Body of pancreas (tissue), 4 donors: ENCODE measurements at places on chromosomes 6 and 20. TPM values are rescaled to one million over a fixed set of nuclear protein-coding genes. Genes with fewer than 3 reads are reported as not detected.

- DNase-seq = no peak
- H3K36me3 ChIP-seq = no peaks in the 10 kb centered on the region
- no peak overlapping the region for H3K27ac ChIP-seq
- H3K4me3 ChIP-seq = no peak overlapping the region
These were observed 16.5 kb downstream of the SNAI1 start for GRCh38 chr20:49999329-49999728.

DNA sequence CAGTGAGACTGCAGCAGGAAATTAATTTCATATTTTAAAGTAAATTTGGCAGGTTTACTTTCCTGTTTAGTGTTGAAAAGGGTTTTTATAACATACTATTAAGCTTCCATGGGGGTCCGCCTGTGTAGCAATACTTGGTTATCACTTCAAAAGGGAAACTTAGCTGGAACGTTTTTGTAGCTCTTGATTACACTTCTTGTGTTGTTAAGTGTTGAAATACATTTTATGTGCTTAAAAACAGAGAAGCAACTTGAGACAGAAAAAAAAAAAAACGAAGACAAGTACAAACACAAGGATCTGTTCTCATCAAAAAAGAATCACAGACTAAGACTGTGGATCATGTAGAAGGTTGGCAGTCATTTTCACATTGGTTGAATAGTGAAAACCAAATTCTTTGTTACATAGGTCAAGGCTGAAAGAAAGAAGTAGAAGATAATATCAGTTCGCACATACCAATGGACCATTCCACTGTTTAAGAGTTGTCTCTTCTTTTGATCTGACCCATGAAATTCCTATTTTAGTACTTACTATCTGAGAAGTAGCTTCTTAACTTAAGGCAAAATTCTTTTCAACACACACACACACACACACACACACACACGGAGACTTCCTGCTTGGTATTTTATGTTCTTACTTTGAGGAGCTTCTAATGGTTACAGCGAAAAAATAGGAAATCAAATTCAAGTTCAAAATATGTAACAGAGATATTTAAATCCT, 113.9 kb upstream of the SLC35B3 start:
- peaks cover 13% of the 10 kb centered on the region for H3K4me1 ChIP-seq
- DNase-seq = no peak
- no peak overlapping the region for H3K4me3 ChIP-seq
- H3K27me3 ChIP-seq = no peaks in the 10 kb centered on the region

HMGA1 gene
- total RNA-seq = 27.7 TPM

GRCh38 chr6:82033631-82034211, 213.8 kb downstream of the IBTK start:
- H3K27me3 ChIP-seq = no peaks in the 10 kb centered on the region
- DNase-seq = no peak
- H3K4me3 ChIP-seq = no peak overlapping the region
- no peaks in the 10 kb centered on the region for H3K36me3 ChIP-seq
- no peaks in the 10 kb centered on the region for H3K4me1 ChIP-seq

LTB gene
- total RNA-seq = not detected

- no peaks in the 10 kb centered on the region for H3K4me1 ChIP-seq
- no peaks in the 10 kb centered on the region for H3K36me3 ChIP-seq
- H3K4me3 ChIP-seq = no peak overlapping the region
- no peak overlapping the region for H3K27ac ChIP-seq
- H3K27me3 ChIP-seq = no peaks in the 10 kb centered on the region
These were observed 99.5 kb downstream of the POPDC3 start for GRCh38 chr6:105080279-105080678.

NOX3 gene
- not detected for total RNA-seq

DNA sequence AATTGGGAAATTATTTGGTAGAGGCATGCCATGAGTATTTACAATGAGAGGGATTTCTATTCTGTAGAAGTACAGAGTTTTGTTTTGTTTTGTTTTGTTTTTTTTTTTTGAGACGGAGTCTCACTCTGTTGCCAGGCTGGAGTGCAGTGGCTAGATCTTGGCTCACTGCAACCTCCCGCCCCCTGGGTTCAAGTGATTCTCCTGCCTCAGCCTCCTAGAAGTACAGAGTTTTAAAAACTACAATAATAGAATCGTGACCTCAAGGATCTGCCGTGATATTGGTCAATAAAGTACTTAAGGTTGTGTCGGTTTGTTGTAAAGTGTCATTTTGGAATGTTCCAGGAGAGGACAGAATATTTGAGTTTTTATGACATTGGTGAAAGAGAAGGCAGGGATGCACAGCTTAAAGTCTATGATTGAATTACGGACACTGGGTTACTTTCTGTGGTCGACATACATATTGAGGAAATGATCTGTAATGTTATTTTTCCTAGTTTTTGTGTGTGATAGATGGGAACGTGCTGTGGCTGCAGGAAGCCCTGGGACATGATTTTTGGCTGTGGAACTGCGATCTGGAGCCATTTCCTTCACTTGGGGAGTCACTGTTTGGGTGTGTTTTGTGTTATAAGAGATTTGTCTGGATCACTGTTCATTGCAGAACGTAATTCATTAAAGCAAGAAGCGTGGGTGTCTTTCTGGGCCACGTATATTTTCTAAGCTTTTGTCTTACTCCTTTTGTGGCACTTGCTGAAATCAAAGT, 59.6 kb downstream of the TIAM2 start:
- H3K4me1 ChIP-seq = no peaks in the 10 kb centered on the region
- H3K27me3 ChIP-seq = no peaks in the 10 kb centered on the region
- H3K27ac ChIP-seq = no peak overlapping the region
- no peak overlapping the region for H3K4me3 ChIP-seq

GRCh38 chr20:24891546-24892393, 57.3 kb upstream of the CST7 start:
- no peak overlapping the region for H3K27ac ChIP-seq
- DNase-seq = no peak
- H3K4me3 ChIP-seq = no peak overlapping the region
- H3K36me3 ChIP-seq = no peaks in the 10 kb centered on the region

GRCh38 chr6:63739094-63739687, 103.6 kb downstream of the PHF3 start:
- no peaks in the 10 kb centered on the region for H3K4me1 ChIP-seq
- H3K4me3 ChIP-seq = no peak overlapping the region
- H3K36me3 ChIP-seq = no peaks in the 10 kb centered on the region
- DNase-seq = no peak

DNA sequence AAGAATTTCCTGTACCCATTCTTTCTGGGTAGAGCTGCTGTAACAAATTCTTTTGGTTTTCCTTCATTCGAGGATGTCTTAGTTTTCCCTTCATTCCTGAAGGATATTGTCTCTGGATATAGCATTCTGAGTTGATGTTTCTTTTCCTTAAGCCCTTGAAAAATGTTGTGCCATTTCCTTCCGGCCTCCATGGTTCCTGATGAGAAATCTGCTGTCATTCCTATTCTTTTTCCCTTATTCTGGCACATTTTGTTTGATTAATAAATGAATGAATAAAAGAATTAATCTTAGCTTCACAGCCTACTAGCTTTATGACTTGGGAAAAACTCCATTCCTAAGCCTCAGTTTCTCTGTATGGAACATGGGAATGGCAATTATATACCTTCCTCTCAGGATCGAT, 173.1 kb downstream of the EYA2 start:
- no peaks in the 10 kb centered on the region for H3K27me3 ChIP-seq
- no peak for DNase-seq
- H3K4me1 ChIP-seq = no peaks in the 10 kb centered on the region
- no peaks in the 10 kb centered on the region for H3K36me3 ChIP-seq
- H3K27ac ChIP-seq = no peak overlapping the region

GRCh38 chr20:25242231-25242630, 5.7 kb upstream of the PYGB start:
- H3K27ac ChIP-seq = no peak overlapping the region
- H3K36me3 ChIP-seq = no peaks in the 10 kb centered on the region
- no peak overlapping the region for H3K4me3 ChIP-seq
- peaks cover 12% of the 10 kb centered on the region for H3K4me1 ChIP-seq
- DNase-seq = no peak

DNA sequence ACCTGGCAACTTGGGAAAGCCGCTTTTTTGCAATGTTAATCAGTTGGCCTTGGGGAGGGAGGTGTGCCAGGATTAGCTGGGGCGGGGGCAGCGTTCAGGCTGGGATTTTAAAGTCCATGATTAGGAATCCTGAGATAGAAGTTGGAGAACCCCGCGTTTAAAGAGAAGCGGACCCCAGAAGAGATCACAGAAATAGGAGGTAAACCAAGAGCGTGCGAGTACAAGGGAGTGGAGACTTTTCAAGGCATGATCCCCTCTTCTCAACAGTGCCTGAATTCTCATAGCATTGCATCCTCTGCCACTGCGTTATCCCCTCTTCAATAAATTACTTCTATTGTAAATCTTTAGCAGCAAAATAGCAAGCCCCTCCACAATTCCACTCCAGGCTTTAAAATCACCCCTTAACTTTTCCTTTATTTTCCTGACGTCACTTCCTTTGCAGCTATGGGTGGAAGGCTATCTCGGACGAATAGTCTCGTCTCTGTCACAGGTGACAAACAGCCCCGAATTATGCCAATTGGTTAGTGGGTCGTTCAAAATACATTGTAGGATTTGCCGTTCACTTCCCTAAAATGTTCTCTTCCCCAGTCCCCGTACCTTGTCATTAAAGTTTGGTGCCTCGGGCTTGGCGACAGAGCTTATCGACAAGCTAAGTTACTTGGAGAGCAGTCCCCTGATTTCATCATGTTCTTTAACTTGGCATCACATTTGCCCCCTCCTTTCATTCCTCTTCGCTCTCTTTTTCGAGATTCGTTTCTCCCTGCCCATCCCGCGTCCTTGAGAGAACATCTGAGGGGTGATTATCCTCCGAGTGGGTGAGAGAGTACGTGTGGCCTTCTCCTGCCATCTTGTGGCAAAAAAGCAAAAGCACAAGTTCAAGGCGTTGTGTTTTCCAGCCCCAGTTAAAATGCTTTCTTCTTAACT, 17.1 kb downstream of the OR2B2 start:
- DNase-seq = peak; percentile 48
- H3K27ac ChIP-seq = no peak overlapping the region
- peaks cover 38% of the 10 kb centered on the region for H3K4me1 ChIP-seq

VTA1 gene
- 5.9 TPM for total RNA-seq

SLC52A3 gene
- 0.33 TPM for total RNA-seq

EPHA7 gene
- 0.33 TPM for total RNA-seq

ROS1 gene
- not detected for total RNA-seq

TBXT gene
- not detected for total RNA-seq

- H3K27me3 ChIP-seq = no peaks in the 10 kb centered on the region
- H3K4me1 ChIP-seq = peaks cover 2% of the 10 kb centered on the region
- no peaks in the 10 kb centered on the region for H3K36me3 ChIP-seq
- no peak for DNase-seq
- H3K4me3 ChIP-seq = no peak overlapping the region
These were observed 15.4 kb downstream of the FOXC1 start for GRCh38 chr6:1624851-1625781.

- H3K27me3 ChIP-seq = no peaks in the 10 kb centered on the region
- no peak for DNase-seq
- H3K4me1 ChIP-seq = peaks cover 19% of the 10 kb centered on the region
These were observed 8.0 kb downstream of the REPS1 start for GRCh38 chr6:138979813-138980668.

DNA sequence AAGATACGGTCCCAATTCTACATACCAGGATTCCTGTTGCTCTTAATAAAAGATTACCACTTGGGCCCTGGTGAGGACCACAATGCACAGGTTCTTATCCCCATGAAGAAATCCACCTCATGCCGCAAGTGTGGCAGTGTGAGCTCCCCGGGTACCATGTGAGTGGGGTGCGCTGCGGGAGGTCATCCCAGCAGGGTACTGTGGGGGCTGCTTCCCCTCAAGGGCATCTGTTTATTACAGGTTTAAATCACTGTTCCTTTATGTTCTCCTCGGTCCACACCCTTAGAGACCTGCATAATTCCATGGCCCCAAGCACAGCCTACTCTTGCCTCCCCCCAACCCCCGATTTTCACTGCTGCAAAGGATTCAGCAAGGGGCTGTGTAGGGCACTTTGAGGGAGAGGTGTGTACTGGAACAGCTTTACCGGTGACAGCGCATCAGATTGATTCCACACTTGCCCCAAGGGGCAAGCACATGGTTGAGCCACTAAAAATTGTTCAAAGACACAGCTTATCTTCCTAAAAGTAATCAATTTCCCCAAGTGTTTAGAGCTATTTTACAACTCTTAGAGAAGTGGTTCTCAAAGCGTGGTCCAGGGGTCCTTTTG, 6.2 kb downstream of the DIDO1 start:
- no peak overlapping the region for H3K27ac ChIP-seq
- no peak for DNase-seq
- H3K4me1 ChIP-seq = peaks cover 93% of the 10 kb centered on the region
- no peak overlapping the region for H3K4me3 ChIP-seq

DNA sequence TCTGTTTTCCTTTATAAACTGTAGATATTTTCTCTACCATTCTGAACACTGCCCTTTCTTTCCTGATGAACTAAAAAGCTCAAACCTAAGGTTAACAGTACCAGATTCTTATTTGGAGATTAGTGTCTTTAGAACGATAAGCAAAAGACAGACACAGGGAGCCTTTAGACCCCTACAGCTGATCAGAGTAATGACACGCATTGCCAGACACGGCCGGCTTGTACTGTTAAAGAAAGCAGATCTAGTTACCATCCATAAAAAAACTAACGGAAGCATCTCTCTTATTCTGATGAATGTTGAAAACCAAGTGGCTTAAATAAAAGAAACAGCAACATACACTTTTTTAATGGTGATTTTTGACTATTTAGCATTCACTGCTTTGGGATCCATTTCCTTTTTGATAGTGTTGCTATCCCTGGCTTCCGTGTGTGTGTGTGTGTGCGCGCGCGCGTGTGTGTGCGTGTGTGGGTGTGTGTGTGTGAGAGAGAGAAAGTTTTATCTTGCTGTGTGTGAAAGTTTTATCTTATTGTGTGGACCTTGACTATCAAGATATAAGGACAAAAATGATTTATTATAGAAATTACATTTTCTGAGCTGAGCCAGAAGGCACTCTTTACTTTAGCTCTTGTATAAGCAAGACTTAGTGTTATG, 95.6 kb upstream of the SLC35B3 start:
- no peak overlapping the region for H3K4me3 ChIP-seq
- H3K27ac ChIP-seq = no peak overlapping the region
- no peaks in the 10 kb centered on the region for H3K4me1 ChIP-seq
- H3K27me3 ChIP-seq = no peaks in the 10 kb centered on the region

DNA sequence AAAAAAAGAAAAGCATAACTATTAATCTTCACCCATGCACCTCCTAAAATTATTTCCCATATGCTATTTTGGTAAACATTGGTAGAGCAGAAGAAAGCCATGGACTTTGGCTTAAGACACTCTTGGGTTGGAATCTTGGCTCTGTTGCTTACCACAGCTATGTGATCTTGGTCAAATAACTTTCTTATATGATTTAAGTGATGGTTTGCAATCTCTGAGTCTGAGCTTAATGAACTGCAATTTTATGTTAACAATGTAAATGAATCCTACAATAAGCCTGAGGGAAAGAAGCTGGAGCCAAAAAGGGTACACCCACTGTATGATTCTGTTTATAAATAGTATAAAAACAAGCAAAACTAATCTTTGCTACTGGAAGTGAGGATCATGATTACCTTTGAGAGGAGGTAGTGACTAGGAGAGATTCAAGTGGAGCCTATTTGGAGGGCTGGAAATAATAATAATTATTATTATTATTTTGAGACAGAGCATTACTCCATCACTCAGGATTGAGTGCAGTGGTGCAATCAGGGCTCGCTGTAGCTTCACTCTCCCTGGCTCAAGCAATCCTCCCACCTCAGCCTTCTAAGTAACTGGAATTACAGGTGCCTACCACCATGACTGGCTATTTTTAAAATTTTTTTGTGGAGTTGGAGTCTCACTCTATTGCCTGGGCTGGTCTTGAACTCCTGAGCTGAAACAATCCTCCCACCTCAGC, 34.5 kb downstream of the ABRACL start:
- H3K27me3 ChIP-seq = no peaks in the 10 kb centered on the region
- DNase-seq = no peak
- H3K4me3 ChIP-seq = no peak overlapping the region
- H3K36me3 ChIP-seq = no peaks in the 10 kb centered on the region
- no peak overlapping the region for H3K27ac ChIP-seq
